Inflammatory macrophage treated with lipopolysaccharide for 1 hour (primary cell): ENCODE measurements at places on chromosomes 6 and 20.

- peak; percentile 93 for DNase-seq
Observed at GRCh38 chr6:3209114-3210023, 18.1 kb downstream of the TUBB2B start.

DNA sequence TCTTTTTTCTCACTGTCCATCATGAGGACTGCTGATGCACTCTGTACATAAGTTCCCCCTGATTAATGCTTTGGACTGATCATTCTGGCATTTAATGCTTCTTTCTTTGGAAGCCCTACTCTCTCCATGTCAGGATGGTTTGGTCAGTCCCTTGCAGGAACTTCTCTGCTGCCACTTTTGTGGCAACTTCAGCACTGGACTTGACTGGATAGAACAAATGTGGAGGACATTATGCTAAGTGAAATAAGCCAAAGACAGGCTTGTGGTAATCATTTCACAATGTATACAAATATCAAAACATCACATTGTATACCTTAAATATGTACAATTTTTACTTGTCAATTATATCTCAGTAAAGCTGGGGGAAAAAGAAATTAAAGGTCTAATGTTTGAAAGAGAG lies 12.2 kb upstream of the BRPF3 start:
- DNase-seq, result no peak

DNA sequence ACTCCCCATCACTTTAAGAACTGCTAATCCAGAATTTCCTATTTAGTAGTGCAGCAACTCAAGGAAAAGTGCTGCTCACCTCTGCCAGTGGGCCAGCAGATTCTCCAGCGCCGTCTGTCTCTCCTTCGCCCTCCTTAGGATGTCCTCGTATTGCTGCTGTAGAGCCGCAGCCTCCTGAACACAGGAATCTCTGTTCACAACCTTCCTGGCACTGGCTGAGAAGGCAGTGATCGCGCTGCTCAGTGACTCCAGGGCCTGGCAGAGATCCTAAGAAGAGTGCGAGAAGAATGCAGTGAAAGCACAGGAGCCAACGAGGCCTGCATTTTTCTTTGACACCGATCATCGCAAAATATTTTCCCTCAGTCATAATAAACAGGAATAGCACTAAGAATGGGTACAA lies 209.0 kb downstream of the SYNE1 start:
- no peak for DNase-seq

GRCh38 chr6:156954191-156954590 lies 177.0 kb downstream of the ARID1B start:
- DNase-seq, result no peak

- DNase-seq, result no peak
Observed at GRCh38 chr6:32073101-32073500, 34.9 kb downstream of the CYP21A2 start.

DNA sequence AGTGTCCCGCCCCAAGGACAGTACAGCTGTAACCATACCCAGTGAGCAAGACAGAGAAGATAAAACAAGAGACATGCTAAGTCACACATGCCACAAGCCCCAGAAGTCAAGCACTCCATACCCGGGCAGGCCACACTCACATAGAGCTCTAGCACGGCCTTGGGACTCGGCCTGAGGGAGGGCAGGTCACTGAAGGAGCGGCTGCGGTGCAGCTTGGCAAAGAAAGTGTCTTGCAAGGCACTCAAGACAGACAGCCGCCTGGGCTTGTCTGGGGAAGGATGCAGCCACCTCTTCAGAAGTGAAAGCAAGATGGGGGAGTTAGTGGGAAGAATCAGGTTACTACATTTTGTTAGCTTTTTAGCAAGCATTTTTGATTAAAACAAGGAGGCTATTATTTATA lies 48.7 kb upstream of the ARMH2 start:
- no peak for DNase-seq

DNA sequence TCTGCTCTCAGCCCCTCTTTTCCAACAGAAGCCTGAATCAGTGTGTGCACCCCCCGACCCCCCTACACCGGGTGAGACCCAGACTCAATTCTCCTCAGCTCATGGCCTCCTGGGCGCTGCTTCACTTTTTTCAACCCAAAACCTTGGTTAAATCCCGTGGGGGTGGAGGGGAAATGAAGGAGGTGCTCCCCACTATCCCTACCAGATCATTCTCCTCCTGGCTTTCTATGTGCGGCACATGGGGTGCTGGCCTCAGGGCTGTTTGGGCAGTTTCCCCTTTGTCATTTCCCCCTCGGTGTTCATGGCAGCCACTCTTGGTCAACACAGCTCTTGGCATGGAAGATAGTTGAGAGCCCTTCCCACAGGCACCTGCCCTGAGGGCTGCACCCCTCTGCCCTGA lies 4.6 kb downstream of the CST4 start:
- DNase-seq, result no peak

DNA sequence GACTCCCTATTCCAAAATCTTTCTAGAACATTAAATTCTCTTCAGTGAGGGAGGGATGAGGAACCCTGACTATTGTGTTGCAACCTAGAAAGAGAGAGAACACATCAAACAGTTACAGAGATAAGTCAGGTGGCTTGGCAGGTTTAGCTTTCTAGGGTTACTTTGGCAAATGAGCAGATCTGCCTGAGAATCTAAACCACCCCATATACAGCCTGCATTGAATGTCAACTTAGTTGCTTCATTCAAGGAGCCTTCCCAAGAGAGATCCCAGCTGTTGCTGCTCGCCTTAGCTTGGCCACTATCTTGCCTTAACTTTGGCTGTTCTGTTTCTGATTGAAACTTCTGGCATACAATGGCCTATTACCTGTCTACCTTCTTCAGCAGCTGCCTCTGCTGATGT lies 74.7 kb upstream of the TCF21 start:
- no peak for DNase-seq

DNA sequence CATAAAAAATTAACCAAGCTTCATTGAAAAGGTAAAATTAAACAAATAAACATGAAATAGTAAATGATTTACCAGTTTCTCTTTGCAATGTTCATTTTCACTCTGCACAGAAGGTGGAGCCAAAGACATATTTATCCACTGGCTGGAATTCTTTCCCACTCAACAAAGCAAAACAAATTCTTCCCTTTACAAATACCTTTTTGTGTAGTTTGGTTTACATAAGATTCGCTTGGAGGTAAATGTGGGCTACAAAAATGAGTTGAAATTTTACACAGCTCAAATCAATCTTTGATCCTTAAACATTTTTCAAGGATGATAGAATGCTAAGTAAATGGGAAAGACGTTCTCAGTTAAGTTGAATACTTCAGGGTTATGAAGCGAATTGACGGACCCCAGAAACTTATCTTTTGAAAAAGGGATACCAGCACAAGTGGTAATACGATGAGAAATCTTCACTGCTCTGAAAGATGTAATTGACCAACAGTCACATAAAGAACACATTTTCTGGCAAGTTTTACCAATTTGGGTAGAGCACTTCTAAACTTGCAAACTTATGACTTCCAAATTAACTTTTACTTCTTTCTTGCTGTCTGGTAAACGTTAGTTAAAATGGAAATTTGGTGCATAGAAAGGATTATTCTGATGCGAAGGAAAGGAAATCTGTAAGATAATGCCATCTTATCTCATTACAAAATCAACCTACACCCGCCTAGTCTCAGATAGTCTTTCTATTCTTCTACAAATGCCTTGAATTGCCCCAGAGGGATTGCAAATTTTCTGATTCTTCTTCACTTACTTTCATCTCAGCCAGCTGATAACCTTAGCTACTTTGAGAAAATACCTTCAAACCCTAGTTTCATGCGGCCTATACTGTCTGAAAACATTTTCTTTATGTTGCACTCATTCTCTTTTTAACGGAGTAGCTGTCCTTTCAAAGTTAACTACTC lies 4.7 kb upstream of the GJA1 start:
- DNase-seq, result peak; percentile 31

GRCh38 chr6:151299011-151299410 lies 59.2 kb downstream of the AKAP12 start:
- no peak for DNase-seq

GRCh38 chr6:4909063-4909706 lies 94.7 kb downstream of the RPP40 start:
- DNase-seq, result no peak

DNA sequence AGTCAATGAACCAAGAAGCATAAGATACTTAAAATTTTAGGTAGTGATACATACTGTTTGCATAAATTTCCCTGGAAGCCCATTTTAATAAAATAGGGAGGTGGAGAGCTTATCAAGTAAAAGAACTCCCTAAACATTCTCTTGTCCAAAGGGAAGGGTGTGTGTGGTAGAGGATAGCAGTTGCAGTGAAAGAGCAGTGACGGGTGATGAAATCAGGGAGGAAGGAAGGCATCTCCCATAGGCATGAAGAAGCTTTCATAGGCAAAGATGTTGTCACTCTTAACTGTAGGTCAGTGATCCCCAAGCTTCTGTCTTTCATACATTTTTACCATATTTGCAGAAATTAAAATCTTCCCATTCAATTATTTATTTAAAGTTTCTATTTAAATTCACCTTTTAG lies 60.0 kb upstream of the ZNF831 start:
- DNase-seq, result peak; percentile 29

DNA sequence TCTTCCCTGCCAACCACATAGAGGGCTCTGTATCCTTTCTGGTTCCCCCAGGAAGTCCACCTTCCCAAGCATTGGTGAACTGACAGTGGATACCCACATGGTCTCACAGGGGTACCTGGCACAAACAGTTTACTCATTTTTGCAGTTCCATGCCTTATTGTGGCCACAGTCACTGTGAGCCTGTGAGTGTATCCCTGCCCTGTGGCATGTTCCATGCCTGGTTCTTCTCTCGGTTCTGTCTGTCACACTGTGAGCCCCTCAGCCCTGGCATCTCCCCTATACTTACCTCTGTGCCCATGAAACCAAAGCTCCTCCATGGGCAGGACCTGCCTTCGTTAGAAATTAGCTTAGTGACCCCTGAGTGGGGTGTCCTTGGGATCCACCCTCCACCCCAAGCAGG lies 107.8 kb downstream of the TOX2 start:
- no peak for DNase-seq

DNA sequence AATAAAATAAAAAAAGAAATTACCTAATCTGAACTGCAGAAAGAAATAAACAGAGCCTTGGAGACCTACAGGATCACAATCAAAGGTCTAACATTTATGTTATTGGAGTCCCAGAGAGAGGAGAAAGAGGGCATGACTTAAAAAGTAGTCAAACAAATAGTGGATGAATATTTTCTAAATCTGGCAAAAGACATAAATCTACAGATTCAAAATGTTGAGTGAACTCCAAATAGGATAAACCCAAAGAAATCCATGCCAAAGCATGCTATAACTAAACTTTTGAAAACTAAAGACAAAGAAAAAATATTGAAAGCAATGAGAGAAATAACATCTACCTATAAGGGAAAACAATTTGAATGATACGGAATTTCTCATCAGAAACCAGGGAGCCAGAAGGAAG lies 38.2 kb downstream of the PSMB1 start:
- DNase-seq, result no peak

DNA sequence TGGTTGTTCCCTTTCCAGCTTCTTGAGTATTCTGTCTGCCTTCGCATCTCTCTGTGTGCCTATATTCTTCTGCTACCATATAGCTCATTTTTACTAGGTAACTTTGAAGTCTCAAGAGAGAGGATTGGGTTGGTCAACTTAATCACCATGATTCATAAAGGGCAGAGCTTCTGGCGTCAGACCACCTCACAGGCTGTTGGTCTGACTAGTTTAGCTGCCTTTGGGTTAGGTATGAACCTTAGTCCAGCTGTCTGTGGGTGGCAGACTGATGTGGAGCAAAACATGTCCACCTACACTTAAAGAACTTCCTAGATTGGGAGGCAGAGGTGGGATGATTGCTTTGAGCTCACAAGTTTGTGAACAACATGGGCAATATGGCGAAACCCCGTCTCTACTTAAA lies 192.2 kb upstream of the SGK1 start:
- DNase-seq, result no peak

- peak; percentile 84 for DNase-seq
Observed at GRCh38 chr6:125918681-125919566, 37.6 kb upstream of the HINT3 start.
